ENCODE measurements at places on chromosomes 4 and X.
A peak's percentile ranks its signal among the peaks of the same experiment; 100 is the strongest.

- peak; percentile 35 for DNase-seq
Observed at GRCh38 chr4:85419103-85419502, 55.8 kb upstream of the ARHGAP24 start.

DNA sequence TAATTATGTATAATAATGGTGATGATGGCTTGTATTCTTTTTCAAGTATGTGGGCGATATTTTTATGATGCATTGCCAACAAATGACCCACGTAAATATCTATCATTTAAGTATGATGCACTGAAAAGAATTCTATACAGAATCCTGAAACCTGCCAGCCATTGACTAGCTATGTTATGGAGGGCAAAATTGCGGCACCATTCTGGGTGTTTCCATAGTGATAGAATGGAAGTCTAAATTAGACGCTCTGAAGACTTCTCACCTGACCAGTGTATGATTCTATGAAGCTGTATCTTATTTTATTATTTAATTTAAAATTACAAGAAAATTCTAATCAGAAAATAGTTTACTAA, 677 bp upstream of the CENPC start:
- no peak for DNase-seq

DNA sequence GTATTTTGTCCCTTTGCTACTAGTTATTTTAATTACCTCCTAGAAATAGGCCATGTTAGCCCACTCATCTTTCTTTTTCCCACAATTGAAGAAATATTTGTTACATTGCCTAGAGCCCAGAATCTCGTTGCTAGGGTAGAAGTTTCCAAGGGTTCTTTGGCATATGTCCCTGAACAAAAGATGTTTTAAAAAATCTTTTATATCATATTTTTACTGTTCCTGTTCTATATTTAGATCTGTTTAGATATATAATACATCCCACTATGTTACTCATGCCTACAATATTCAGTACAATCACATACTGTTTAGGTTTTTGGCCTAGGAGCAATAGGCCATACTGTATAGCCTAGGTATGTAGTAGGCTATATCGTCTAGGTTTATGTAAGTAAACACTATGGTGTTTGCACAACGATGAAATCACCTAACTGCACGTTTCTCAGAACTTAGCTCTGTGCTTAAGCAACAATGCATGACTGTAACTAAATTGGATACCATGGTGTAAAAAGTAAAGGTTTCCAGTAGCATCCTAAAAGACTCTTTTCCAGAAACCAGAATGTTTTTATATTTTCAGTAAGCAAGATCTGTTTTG, 236.0 kb upstream of the SLIT2 start:
- DNase-seq: no peak

- DNase-seq: no peak
Observed at GRCh38 chrX:106481341-106481740, 130.4 kb upstream of the RADX start.

DNA sequence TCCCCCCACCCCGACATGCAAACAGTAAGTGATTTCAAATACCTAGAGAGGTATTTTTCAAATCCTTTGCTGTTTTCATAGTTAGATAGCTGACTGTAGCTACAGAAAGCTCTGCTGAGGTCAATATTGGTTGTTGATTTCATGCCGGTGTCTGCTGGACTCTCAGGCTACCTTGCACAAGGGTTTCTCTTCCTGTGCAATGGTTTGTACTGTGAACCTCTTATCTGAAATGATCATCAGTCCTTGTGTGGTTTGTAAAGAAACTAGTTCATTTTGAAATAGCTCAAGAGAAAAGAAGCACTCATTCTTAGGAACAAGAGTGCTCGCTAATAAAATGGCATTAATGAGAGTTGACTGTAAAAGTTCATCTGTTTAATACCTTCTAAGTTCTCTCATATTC, 2.1 kb downstream of the MTM1 start:
- no peak for DNase-seq

- no peak for DNase-seq
Observed at GRCh38 chr4:61068060-61068459, 132.1 kb upstream of the ADGRL3 start.

DNA sequence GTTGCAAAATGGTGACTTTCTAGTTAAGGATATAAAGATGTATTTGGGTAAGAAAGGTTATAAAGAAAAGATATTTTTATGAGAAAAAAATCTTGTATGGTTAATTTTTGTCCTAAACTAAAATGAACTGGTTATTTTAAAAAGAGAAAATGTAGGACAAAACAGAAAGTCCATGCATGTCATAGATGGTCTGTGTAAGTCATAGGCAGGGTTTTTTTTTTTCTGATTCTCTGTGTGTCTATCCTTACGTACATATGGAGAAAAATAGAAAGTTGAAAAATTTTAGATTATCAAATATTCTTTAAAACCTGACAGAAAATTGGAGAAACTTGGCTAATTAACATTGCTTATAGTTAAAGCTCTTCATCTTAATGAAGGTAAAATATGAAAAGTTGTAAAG, 493.4 kb downstream of the IQCM start:
- no peak for DNase-seq

GRCh38 chr4:21645776-21646175, 302.8 kb downstream of the KCNIP4 start:
- DNase-seq: no peak

GRCh38 chrX:110192516-110192915, 125.4 kb downstream of the AMMECR1 start:
- DNase-seq: no peak

DNA sequence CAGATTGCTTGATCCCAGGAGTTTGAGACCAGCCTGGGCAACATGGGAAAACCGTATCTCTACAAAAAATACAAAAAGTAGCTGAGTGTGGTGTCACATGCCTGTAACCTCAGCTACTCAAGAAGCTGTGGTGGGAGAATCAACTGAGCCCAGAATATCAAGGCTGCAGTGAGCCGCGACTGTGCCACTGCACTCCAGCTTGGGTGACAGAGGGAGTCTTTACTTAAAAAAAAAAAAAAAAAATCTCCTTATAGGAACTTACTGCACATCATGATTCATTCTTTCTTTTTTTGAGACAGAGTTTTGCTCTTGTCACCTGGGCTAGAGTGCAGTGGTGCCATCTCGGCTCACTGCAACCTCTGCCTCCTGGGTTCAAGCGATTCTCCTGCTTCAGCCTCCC, 24.3 kb downstream of the UPF3B start:
- DNase-seq: no peak

- DNase-seq: no peak
Observed at GRCh38 chr4:158827543-158827981, 58.7 kb downstream of the FNIP2 start.

- DNase-seq: no peak
Observed at GRCh38 chr4:7104366-7105031, 36.6 kb upstream of the GRPEL1 start.

DNA sequence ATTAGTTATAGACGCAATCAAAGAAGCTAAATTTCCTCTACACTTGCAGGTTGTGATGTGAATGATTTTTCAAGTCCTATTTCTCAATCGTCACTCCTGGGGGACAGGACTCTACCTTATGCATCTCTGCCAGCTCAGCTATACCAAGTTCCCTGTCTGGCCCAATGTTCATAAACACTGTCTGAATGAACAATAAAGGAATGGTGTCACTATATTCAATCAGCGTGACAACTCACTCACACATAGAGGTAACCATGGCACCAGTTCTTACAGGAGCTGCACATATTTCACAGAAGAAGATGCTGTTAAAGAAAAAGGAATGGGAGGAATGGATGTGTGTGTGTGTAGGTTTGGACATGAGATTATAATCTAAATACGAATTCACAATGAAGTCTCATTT, 280.6 kb downstream of the PPP1R2C start:
- DNase-seq: no peak

GRCh38 chrX:24920769-24921168, 95.0 kb downstream of the ARX start:
- DNase-seq: no peak

DNA sequence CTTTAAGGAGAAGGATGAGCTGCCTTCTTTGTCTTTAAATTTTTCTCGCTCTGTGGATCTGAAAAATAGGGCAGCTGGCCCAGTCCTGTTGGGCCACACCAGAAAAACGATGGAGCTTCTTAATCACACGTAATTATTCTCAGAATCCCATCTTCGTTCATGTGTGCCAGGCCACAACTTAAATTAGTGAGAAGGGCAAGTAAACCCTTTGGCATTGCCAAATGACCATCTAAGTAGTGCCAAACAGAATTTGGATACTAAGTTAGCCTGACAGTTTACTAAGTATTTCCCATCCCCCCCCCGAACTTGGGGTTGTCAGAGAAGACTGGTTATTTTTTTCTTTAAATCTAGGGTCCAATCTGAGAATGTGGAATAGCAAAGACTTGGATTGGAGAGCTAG, 62.0 kb downstream of the CASP3 start:
- no peak for DNase-seq

GRCh38 chrX:21658746-21659145, 616 bp upstream of the KLHL34 start:
- no peak for DNase-seq

DNA sequence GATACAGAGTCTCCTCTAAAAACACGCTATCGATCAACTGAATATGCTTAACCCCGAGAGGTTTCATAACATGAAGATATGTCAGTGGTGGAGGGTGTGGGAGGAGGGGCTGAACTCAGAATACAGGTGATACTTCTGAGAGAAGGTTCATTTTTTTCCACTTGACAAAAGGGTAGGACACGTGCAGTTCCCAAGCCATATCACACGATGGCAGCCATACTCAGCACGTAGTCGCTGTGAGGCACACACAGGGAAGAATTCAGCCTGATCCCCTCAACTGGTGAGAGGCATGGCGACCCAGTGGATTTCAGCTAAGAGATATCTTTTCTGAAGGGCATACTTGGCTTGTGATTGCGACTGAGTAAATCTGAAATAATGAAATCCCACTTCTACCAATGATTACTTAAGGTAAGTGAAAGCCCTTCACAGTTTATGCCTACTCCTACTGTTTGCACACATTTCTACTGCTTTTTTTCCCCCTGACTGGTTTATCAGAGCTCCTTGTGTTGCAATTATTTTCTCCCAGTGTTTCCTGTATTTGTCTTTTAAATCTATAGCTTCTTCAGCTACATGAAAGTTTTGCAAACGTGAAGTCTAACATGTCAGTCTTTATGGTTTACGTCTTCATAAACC, 133.1 kb downstream of the CORIN start:
- DNase-seq: no peak

DNA sequence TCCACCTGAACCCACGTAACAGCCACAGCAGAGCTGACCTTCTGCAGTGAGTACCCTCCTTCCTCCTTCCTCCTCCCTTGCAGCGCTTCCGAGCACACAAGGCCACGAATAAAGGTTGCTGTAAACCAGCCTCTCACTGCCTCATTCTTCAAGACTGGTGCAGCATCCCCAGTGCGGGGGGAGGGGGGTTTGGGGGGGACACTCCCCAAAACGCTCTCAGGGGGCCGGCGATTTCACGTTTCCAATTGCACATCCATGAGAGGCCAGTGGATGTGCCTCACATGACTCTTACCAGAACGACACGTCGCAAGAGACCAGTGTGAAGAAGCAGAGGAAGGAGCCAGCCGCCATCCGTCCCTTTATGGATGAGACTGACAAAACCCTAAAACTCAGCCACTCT, 5.2 kb downstream of the DHRSX start:
- no peak for DNase-seq

DNA sequence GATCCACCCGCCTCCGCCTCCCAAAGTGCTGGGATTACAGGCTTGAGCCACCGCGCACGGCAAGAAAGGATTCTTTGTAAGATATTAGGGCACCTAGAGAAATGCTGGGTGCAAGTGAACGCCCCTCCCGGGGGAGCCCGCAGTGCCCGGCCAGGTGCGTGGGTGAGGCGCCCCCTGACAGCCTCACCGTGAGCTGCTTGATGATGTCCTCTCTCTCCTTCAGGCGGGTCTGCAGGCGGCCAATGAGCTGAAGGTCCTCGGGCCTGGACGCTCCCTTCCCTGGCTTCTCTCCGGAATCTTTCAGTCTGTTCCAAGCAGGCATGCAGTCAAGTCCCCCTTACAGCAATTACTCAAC, 21.9 kb downstream of the MED28 start:
- DNase-seq: no peak

- DNase-seq: no peak
Observed at GRCh38 chrX:153568451-153569011, 30.4 kb downstream of the CCNQ start.

- DNase-seq: no peak
Observed at GRCh38 chrX:38061335-38061734, 55.0 kb downstream of the SYTL5 start.

GRCh38 chr4:17805580-17806155, 4.9 kb downstream of the DCAF16 start:
- DNase-seq: no peak

DNA sequence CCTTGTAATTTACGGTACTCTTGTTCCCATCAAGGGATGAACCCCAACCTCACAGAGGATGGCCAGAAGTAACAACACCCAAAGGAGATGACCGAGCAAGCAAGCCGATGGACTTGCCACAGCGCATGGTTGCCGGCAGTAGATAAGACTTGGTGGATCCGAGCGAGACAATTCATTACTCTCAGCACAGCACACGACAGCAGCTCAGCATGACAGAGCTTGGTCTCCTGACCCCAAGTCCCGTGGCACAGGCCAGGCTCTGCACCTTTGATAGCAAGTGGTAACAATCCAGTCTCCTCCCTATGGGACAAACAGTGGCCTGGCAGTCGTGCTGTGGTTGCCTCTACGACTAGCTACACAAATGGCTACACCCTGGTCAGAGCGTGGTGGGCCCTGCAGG, 26.3 kb downstream of the RWDD4 start:
- no peak for DNase-seq

DNA sequence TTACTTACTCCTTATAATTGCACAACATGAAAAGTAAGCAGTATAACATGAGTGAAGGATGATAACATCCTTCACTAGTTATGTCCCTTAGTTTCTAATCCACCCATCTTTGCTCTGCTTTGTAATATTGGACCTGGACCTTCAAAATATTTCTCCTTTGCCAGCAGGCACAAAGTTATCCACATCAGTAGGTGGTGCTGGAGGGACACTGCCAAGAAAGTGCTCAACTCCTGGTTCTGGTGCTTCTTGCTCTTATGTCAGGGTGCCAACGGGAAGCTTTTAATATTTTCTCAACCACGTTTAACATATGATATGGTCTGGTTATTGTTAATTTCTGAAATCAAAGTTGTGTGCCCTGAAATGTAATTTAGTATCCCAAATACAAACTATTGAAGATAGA, 49.1 kb downstream of the TMEM165 start:
- no peak for DNase-seq

DNA sequence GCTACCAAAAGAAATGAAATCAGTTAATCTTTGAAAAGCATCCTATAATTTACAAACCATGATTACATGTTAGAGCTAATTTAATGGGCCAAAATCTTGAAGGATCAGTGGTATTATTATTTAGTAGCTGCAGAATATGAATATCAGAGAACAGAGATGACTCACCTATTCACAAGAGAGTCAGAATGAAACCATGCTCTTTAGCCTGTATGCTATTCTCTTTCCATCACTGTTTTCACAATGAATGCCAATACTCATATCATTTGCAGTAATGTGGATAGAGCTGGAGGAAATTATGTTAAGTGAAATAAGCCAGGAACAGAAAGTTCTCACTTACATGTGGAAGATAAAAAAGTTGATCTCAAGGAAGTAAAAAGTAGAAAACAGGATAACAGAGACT, 414.1 kb downstream of the CENPC start:
- no peak for DNase-seq

GRCh38 chrX:111483881-111484280, 27.6 kb upstream of the SERTM2 start:
- no peak for DNase-seq

- DNase-seq: no peak
Observed at GRCh38 chrX:64571011-64571410, 175.8 kb upstream of the MTMR8 start.

Measured in NCI-H187 treated with DMSO at 0.1 percent for 48 hours (cell line).